ENCODE measurements at places on chromosomes 11 and 22.

GRCh38 chr11:73957654-73958361, 7.0 kb downstream of the DNAJB13 start:
- H3K27me3 ChIP-seq = no peaks in the 10 kb centered on the region
- H3K4me1 ChIP-seq = no peaks in the 10 kb centered on the region
- H3K4me3 ChIP-seq = no peak overlapping the region
- no peak overlapping the region for H3K27ac ChIP-seq
- H3K36me3 ChIP-seq = no peaks in the 10 kb centered on the region

DNA sequence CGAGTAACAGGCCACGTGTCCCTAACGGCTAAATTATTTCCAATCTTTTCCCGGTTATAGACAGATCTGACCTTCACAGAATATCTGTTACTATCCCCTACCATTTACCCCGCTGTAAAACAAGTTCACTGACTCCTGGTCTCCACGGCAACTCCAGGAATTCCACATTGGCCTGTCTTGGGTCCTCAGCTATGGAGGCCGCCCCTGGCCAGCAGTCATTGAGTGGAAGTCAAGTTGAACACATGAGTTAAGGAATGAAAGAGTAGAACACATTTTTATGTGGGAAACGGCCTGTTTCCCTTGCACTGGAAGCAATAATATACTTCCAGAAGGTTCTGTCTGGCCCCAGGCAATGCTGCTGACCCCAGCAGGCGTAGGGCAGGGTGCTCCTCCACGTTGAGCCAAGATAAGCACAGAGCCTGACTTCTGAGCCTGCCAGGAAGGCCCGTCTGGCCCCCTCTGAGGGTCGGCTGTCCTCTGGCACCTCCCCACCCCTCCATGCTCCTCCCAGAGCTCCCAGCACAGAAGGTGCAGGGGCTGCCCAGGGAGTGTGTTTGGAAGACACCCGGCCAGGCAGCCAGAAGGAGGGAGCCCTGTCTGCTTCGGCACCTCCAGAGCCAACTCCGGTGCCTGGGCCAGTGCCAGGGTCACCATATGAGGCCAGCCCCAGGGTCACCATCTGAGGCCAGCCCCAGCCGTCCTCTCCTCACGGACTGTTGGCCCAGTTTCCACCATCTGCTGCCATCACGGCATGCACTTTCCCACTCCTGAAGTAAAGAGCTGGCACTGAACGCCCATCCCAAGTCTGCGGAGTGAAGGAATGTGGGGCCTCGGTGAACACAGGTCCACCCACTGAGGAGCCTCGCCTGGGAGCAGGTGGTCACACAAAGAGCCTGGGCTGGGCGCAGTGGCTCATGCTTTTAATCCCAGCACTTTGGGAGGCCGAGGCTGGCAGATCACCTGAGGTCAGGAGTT, 813.2 kb downstream of the BRD1 start:
- peak; percentile 61 for DNase-seq
- peaks cover 3% of the 10 kb centered on the region for H3K27me3 ChIP-seq
- H3K4me3 ChIP-seq = no peak overlapping the region
- H3K27ac ChIP-seq = no peak overlapping the region
- H3K36me3 ChIP-seq = no peaks in the 10 kb centered on the region
- peaks cover 15% of the 10 kb centered on the region for H3K4me1 ChIP-seq

GRCh38 chr22:39134366-39135091, 18.0 kb downstream of the CBX7 start:
- DNase-seq = no peak
- no peaks in the 10 kb centered on the region for H3K36me3 ChIP-seq
- H3K4me3 ChIP-seq = no peak overlapping the region
- H3K27me3 ChIP-seq = no peaks in the 10 kb centered on the region
- H3K27ac ChIP-seq = no peak overlapping the region
- H3K4me1 ChIP-seq = peaks cover 14% of the 10 kb centered on the region

DNA sequence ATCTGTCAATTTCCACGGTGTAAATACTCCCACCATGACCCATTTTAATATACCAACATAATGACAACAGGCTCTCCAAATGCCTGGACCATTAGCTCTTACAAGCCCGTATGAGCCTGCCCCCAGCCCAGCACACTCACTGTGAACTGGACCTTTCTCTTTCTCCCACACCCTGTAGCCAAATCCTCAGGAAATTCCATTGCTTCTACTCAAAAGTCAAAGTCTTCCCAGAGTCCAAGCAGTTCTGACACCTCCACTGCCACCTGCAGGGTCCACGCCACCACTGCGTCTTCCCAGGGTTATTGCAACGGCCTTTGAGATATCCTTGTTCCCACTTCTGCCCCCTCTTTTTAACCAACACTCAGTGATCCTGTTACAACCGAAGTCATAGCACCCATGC, 110.1 kb upstream of the ASPHD2 start:
- H3K36me3 ChIP-seq = no peaks in the 10 kb centered on the region
- DNase-seq = no peak
- no peak overlapping the region for H3K4me3 ChIP-seq
- peaks cover 28% of the 10 kb centered on the region for H3K27me3 ChIP-seq
- no peak overlapping the region for H3K27ac ChIP-seq
- no peaks in the 10 kb centered on the region for H3K4me1 ChIP-seq

DNA sequence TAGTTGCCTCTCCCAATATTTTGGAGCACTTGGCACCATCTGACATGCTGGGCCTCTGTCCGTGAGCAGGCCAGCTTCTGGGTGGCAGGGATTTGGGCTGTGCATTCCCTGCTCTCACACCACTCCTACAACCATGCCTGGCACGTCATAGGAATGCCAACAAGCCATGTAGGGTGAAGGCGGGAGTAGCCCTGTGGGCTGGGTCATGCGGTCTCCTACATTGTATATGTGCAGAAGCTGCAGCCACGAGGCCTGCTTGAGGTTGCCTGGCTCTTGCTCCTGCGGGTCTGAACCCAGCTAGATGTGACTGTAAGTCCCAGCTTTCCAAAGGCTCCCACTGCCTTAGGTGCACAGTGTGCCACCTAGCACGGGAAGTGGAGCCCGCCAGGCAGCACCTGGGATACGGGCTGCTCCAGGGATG, 14.5 kb downstream of the MYEOV start:
- no peak overlapping the region for H3K27ac ChIP-seq
- H3K4me1 ChIP-seq = peaks cover 12% of the 10 kb centered on the region
- no peak for DNase-seq
- H3K4me3 ChIP-seq = no peak overlapping the region

GRCh38 chr11:128766591-128767081, 72.8 kb downstream of the FLI1 start:
- H3K36me3 ChIP-seq = peaks cover 8% of the 10 kb centered on the region
- peaks cover 16% of the 10 kb centered on the region for H3K4me1 ChIP-seq
- DNase-seq = no peak
- no peak overlapping the region for H3K27ac ChIP-seq
- H3K27me3 ChIP-seq = peaks cover 34% of the 10 kb centered on the region

- no peak for DNase-seq
- H3K4me1 ChIP-seq = peaks cover 12% of the 10 kb centered on the region
- H3K4me3 ChIP-seq = no peak overlapping the region
- H3K36me3 ChIP-seq = no peaks in the 10 kb centered on the region
- H3K27ac ChIP-seq = no peak overlapping the region
- H3K27me3 ChIP-seq = peaks cover 19% of the 10 kb centered on the region
Observed at GRCh38 chr11:79482800-79483199, 42.0 kb upstream of the TENM4 start.

GRCh38 chr11:84566671-84567070, 1060.5 kb downstream of the DLG2 start:
- DNase-seq = no peak
- H3K27me3 ChIP-seq = peaks cover 2% of the 10 kb centered on the region
- H3K4me1 ChIP-seq = peaks cover 5% of the 10 kb centered on the region

DNA sequence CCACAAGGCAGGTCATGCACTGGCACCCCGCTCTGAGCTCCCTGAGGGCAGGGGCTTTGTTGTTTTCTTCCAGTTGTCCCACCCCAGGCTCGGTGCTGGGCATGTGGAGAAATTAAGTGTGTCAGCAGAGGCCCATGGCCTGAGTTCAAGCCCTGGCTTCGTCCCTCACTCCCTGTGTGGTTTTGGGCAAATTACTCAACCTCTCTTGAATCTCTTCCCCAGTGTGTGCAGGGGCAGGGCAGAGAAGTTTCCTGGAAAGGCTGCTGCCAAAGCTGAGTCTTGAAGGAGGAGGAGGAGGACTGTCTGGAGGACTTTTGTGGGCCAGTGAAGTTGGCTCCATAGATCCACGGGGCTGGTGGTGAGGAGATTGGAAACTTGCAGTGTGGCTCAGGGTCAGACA, 138.1 kb upstream of the E2F8 start:
- no peak overlapping the region for H3K4me3 ChIP-seq
- H3K36me3 ChIP-seq = no peaks in the 10 kb centered on the region
- no peak for DNase-seq
- H3K27me3 ChIP-seq = peaks cover 22% of the 10 kb centered on the region

- no peak for DNase-seq
- no peak overlapping the region for H3K4me3 ChIP-seq
Observed at GRCh38 chr22:38309614-38310517, 7.4 kb downstream of the CSNK1E start.

- no peak overlapping the region for H3K27ac ChIP-seq
- peak overlapping the region; percentile 95 for H3K4me3 ChIP-seq
- H3K36me3 ChIP-seq = peaks cover 15% of the 10 kb centered on the region
- no peaks in the 10 kb centered on the region for H3K27me3 ChIP-seq
- peaks cover 24% of the 10 kb centered on the region for H3K4me1 ChIP-seq
- no peak for DNase-seq
Observed at GRCh38 chr11:73139476-73140198, 2.5 kb downstream of the FCHSD2 start.

DNA sequence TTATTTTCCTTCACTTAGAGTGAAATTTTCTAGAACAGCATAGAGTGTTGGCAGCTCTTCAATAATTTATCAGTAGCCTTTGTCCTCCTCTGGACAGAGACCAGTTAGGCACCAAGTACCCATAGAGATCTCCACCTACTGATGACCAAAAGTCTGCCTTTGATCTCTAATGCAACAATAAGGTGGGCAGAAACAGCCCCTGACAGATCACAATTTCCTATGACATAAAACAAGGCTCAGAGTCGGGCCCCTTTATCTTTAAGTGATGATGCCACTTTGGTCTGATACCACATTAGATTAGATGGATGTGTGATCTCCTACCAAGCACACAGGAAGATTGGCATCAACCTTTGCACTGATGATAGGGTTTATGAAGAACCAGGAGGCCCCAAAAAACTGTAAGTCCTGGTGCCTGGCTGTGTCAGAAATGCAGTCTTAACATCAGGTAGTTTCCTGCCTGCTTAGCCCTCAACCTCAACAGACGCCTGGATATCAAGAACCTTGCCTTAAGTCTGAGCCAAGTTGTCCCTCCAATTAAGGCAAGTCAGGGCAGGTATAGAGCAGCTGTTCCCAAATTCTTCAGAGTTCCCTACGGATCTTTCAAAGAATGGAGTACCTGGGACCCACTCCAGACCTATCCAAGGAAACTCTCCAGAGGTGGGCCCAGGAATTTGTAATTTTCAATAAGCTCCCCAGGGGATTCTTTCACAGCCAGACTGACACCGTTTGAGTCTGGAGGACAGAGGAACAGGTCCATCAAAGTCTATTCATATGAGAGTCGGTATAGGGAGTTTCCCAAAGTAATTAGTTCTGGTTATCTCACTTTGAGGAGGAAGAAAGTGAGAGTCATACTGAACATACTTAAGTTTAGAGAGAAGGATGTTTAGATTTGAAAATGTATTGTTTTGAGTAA, 30.6 kb upstream of the TMPRSS4 start:
- no peak for DNase-seq
- no peak overlapping the region for H3K4me3 ChIP-seq
- H3K4me1 ChIP-seq = no peaks in the 10 kb centered on the region
- peaks cover 12% of the 10 kb centered on the region for H3K27me3 ChIP-seq
- H3K27ac ChIP-seq = no peak overlapping the region

DNA sequence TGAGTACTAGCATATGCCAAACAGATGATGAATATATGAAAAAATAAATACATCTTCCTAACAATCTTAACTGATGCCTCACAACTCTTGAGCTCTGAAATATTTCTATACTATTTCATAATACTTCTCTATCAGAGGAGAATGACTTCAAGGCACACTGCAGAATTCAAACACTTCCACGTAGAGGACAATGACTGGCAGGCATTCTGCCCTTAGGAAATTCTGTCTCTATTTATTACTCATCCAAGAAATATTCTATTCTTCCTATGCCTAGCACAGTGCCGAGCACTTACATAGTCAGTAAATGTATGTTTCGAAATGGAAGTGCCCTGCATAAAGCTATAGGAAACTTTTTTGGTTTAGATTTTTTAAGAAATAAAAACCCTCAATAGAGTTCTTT, 809.1 kb downstream of the DLG2 start:
- H3K36me3 ChIP-seq = no peaks in the 10 kb centered on the region
- no peak for DNase-seq
- no peak overlapping the region for H3K4me3 ChIP-seq
- no peaks in the 10 kb centered on the region for H3K27me3 ChIP-seq

- no peak for DNase-seq
- peaks cover 5% of the 10 kb centered on the region for H3K4me1 ChIP-seq
Observed at GRCh38 chr22:35457729-35458546, 58.0 kb downstream of the MCM5 start.

GRCh38 chr22:11042116-11042515, 4485.9 kb upstream of the OR11H1 start:
- H3K4me3 ChIP-seq = no peak overlapping the region
- peaks cover 6% of the 10 kb centered on the region for H3K36me3 ChIP-seq
- no peak overlapping the region for H3K27ac ChIP-seq
- H3K27me3 ChIP-seq = no peaks in the 10 kb centered on the region
- no peaks in the 10 kb centered on the region for H3K4me1 ChIP-seq
- DNase-seq = no peak

DNA sequence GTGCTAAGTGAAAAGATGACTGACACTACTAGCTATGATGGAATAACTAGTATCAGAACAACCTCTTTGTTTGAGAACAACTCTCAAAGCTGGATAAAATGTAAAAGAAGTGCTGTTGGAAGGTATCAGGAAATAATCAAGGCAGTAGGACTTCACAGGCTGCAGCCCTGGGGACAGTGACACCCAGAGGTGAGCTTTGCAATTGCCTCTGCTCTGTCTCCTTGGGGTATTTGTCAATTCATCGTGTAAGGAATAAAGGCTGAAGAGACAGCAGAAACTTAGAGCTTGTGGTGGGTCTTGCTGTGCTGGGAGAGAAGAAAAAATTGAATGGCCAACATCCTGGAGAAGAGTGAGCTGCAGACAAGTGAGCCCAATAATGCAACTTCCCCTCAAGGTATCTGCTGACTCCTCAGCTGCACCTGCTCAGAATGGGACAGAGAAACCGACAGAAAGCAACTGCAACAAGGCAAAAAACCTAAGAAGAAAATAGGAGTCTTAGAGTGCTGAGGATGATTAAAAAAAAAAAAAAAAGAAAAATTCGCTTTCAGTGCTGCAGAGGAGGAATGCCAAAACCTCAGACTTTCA, 141.1 kb downstream of the RCN1 start:
- H3K4me3 ChIP-seq = no peak overlapping the region
- no peak overlapping the region for H3K27ac ChIP-seq
- H3K36me3 ChIP-seq = no peaks in the 10 kb centered on the region

GRCh38 chr11:59999691-60000090, 17.3 kb upstream of the OOSP4B start:
- no peaks in the 10 kb centered on the region for H3K4me1 ChIP-seq
- DNase-seq = no peak
- no peaks in the 10 kb centered on the region for H3K36me3 ChIP-seq
- no peaks in the 10 kb centered on the region for H3K27me3 ChIP-seq

- H3K36me3 ChIP-seq = no peaks in the 10 kb centered on the region
- no peak overlapping the region for H3K27ac ChIP-seq
Observed at GRCh38 chr11:13486926-13487660, 8.7 kb downstream of the PTH start.

Data from type B pancreatic cell (in vitro differentiated cells).